ENCODE measurements at places on chromosomes 7 and 10.
A peak's percentile ranks its signal among the peaks of the same experiment; 100 is the strongest.

- H3K36me3 ChIP-seq = no peaks in the 10 kb centered on the region
- H3K27ac ChIP-seq = no peak overlapping the region
- peaks cover 11% of the 10 kb centered on the region for H3K4me1 ChIP-seq
- no peak overlapping the region for H3K4me3 ChIP-seq
Observed at GRCh38 chr10:131646551-131647525, 254.0 kb upstream of the PPP2R2D start.

- no peak overlapping the region for H3K4me3 ChIP-seq
- H3K27me3 ChIP-seq = no peaks in the 10 kb centered on the region
- no peak overlapping the region for H3K27ac ChIP-seq
- no peak for DNase-seq
- no peaks in the 10 kb centered on the region for H3K4me1 ChIP-seq
- H3K36me3 ChIP-seq = no peaks in the 10 kb centered on the region
Observed at GRCh38 chr7:17523813-17524739, 225.6 kb downstream of the AHR start.

DNA sequence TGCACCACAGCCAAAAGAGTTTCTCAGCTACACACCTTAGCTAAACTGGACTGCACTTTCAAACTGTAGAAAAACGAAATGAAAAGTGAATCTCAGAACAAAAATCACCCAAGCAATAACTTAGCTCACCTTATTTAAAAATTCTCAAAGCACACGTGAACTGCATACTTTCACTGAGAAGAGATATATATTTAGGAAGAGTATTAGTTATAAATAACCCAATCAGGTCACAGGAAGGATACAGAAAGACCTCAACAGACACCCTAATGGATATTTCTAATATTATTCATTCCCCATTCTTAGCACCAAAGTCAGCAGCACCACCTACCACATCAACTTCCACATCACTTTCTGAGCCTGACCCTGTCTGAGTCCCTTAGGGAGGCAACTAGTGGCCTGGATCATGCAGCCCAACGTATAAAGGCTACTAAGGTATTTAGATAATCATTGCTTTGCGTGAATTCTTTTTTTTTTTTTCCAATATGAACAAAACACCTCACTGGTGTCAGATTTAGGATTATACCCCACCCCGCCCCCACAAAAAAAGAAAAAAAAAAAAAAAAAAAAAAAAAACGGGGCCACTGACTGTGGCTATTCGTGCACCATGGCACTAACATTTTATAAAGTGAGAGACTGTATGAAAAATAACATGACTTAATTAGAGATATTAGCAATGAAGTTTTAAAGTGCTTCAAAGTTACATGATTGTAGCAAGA lies 2.6 kb downstream of the ABI1 start:
- no peak for DNase-seq
- H3K4me1 ChIP-seq = no peaks in the 10 kb centered on the region
- H3K27ac ChIP-seq = no peak overlapping the region

- H3K27ac ChIP-seq = no peak overlapping the region
- no peaks in the 10 kb centered on the region for H3K36me3 ChIP-seq
- H3K4me3 ChIP-seq = no peak overlapping the region
- no peak for DNase-seq
- no peaks in the 10 kb centered on the region for H3K27me3 ChIP-seq
Observed at GRCh38 chr7:12401538-12402364, 1.9 kb downstream of the VWDE start.

DNA sequence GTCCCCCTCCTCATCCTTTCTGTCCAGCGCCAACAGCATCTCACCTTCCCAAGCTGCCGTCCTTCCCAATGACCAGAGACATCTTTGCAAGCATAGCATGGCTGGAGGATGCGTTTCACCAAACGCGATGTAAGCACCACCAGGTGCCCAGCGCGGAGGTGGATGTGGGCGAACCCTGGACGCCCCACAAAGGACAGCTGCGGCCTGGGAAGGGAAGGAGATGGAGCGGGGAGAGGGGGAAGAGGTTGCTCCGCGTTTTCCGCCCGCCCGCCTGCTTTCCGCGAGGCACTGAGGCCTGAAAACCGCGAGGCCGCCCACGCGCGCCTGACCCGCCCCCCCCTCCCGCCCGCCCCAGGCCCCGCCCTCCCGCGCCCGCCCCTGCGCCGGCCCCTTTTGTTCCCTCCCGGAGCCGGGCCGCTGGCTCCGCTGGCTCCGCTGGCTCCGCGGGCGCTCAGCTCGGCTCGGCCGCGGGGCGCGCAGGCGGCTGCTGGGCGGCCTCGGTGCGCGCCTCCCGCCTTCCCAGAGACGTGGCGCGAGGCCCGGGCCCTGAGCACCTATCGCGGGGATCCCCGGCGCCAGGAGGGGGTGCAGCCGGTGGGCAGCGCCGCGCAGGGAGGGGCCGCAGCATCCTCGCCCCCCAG lies at the start of gene CLIP2:
Gene CLIP2 (plus strand): TSS at position 390 of the 641 bp plus-strand sequence. CDS start 28,140 bp downstream, outside the sequence.
- peak within 1 kb of the TSS; percentile 96 for H3K4me3 ChIP-seq
- no peak within 1 kb of the TSS for H3K27ac ChIP-seq
- H3K27me3 ChIP-seq = no peaks in the 10 kb centered on the region

GRCh38 chr10:119616882-119617570 lies 20.3 kb upstream of the TIAL1 start:
- H3K4me1 ChIP-seq = no peaks in the 10 kb centered on the region
- H3K36me3 ChIP-seq = no peaks in the 10 kb centered on the region
- H3K4me3 ChIP-seq = no peak overlapping the region
